T-helper 17 cell (primary cell): ENCODE measurements at places on chromosomes 6 and 20.

DNA sequence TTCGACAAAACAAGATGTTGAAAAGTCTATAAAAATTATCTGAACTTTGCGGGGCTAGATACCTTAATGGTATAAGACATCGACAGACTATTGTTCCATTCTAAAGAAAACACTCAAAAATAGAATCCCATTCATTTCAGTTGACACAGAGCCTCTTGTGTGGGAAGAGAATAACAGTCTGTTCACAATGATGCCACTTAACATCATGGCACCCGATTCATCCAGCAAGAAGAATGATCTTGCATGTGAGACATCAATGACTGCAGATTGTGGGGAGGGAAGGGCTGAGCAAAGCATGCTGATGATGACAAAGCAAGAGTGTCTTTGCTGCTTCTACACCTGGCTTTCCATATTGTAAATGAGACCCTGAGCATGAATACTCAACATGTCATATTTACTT lies 49.7 kb upstream of the ARMH2 start:
- peak overlapping the region; percentile 83 for H3K27ac ChIP-seq
- H3K36me3 ChIP-seq, result peaks cover 8% of the 10 kb centered on the region
- H3K4me1 ChIP-seq, result peaks cover 31% of the 10 kb centered on the region
- no peak overlapping the region for H3K4me3 ChIP-seq
- no peak for DNase-seq
- H3K27me3 ChIP-seq, result no peaks in the 10 kb centered on the region

- H3K4me3 ChIP-seq, result no peak overlapping the region
- no peak overlapping the region for H3K27ac ChIP-seq
- DNase-seq, result no peak
- peaks cover 18% of the 10 kb centered on the region for H3K27me3 ChIP-seq
- H3K36me3 ChIP-seq, result no peaks in the 10 kb centered on the region
- no peaks in the 10 kb centered on the region for H3K4me1 ChIP-seq
Observed at GRCh38 chr6:100175814-100176310, 181.8 kb upstream of the MCHR2 start.

DNA sequence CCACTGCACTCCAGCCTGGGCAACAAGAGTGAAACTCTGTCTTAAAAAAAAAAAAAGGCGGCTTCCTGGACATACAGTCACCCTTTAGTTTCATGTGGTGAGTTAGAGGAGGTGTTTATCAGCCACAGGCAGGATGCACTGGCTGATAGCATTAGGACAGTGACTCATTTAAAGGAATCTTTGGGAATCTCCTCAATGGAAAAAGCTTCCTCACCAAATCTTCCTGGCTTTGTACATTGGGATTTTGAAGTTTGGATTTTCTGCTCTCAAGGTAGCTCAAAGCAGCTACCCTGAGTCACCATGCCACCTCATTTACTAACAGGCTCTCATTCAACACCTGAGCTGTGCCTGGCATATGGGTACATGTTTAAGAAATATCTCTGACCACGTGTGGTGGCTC lies 20.2 kb downstream of the PRPH2 start:
- no peak overlapping the region for H3K4me3 ChIP-seq
- peaks cover 3% of the 10 kb centered on the region for H3K4me1 ChIP-seq
- no peak overlapping the region for H3K27ac ChIP-seq
- peaks cover 5% of the 10 kb centered on the region for H3K27me3 ChIP-seq
- no peak for DNase-seq

DNA sequence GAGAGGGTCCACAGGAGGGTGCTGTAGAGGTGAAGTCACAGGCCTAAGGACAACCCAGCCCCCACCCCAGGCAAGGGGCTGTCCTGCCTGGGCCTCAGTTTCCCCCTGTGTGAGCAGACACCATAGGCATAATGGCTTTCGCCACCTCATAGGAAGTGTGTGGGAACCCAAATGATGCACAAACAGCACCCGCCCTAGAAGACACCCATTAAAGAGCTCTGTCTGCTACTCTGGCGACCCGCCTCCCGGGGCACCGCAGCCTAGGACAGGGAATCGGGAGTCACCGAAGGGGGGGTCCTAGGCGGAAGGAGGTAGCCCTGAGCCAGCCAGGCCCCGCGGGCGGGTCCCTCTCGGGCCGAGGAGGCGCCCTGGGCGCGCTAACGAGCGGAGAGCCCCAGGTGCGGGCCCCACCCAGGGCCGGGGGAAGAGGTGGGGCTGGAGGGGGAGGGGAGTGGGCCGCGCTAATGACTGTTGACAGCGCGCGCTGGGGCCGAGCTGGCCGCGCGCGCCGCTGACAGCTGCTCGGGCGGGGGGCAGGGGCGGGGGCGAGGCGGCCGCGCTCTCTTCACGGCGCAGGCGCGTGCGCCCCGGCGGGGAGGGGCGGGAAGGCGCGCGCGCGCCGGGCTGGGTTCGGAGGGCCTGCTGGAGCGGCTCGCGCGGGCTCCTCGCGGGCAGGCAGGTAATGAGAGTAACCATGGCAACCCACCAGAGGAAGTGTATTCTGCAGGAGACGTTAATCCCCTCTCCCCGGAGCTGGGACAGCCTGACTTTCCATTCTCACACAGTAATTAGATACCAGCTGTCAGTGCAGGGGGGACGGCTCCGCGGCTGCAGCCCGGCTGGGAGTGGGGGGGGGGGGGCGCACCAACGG lies 48.9 kb downstream of the NOL4L start:
- peak overlapping the region; percentile 95 for H3K4me3 ChIP-seq
- H3K27me3 ChIP-seq, result no peaks in the 10 kb centered on the region
- peak overlapping the region; percentile 99 for H3K27ac ChIP-seq

DNA sequence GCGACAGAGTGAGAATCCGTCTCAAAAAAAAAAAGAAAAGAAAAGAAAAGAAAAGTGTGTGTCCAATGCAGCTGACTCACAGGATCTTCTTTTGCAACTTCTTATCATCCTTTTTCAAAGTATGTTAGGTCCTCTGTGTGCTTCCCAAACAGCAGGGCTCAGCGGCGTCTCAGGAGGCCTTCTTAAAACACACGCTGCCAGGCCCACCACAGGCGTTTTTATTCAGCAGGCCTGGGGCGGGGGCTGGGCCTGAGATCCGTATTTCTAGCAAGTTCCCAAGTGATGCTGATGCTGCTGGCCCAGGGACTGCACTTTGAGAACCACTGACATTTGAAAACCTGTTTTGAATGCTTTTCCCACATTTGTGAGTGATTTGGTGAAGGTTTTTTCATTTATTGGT lies 57.1 kb downstream of the PSMG4 start:
- no peak for DNase-seq
- H3K4me3 ChIP-seq, result no peak overlapping the region
- H3K27me3 ChIP-seq, result peaks cover 31% of the 10 kb centered on the region
- peak overlapping the region; percentile 65 for H3K27ac ChIP-seq

DNA sequence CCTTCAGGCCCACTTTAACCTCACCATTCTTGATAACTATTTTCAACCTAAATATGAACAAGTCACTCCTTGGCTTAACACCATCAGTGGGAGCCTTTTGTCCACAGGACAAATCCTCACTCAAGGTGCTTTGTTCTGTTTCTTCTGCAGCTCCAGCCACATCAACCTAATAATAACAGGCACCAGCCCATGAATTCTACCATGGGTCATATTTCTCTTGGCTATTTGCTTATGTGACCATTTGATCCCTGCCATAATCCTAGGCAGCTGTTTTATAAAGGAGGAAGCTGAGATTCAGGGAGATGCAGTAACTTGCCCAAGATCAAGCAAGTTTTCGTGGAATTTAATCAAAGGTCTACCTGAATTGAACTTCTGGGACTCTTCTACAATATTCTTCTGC lies 561.3 kb downstream of the DHX35 start:
- no peaks in the 10 kb centered on the region for H3K4me1 ChIP-seq
- no peak for DNase-seq
- no peaks in the 10 kb centered on the region for H3K27me3 ChIP-seq
- H3K4me3 ChIP-seq, result no peak overlapping the region

- peak overlapping the region; percentile 88 for H3K4me3 ChIP-seq
- H3K4me1 ChIP-seq, result peaks cover 62% of the 10 kb centered on the region
- no peaks in the 10 kb centered on the region for H3K27me3 ChIP-seq
Observed at GRCh38 chr20:62922451-62922921, 3.8 kb downstream of the DIDO1 start.

GRCh38 chr6:149031201-149031858 lies 284.5 kb downstream of the UST start:
- DNase-seq, result no peak
- no peaks in the 10 kb centered on the region for H3K27me3 ChIP-seq
- peak overlapping the region; percentile 91 for H3K4me3 ChIP-seq
- peaks cover 45% of the 10 kb centered on the region for H3K4me1 ChIP-seq

GRCh38 chr6:27281569-27281968 lies 30.5 kb downstream of the POM121L2 start:
- no peaks in the 10 kb centered on the region for H3K4me1 ChIP-seq
- no peak overlapping the region for H3K4me3 ChIP-seq
- peak overlapping the region; percentile 94 for H3K27ac ChIP-seq

DNA sequence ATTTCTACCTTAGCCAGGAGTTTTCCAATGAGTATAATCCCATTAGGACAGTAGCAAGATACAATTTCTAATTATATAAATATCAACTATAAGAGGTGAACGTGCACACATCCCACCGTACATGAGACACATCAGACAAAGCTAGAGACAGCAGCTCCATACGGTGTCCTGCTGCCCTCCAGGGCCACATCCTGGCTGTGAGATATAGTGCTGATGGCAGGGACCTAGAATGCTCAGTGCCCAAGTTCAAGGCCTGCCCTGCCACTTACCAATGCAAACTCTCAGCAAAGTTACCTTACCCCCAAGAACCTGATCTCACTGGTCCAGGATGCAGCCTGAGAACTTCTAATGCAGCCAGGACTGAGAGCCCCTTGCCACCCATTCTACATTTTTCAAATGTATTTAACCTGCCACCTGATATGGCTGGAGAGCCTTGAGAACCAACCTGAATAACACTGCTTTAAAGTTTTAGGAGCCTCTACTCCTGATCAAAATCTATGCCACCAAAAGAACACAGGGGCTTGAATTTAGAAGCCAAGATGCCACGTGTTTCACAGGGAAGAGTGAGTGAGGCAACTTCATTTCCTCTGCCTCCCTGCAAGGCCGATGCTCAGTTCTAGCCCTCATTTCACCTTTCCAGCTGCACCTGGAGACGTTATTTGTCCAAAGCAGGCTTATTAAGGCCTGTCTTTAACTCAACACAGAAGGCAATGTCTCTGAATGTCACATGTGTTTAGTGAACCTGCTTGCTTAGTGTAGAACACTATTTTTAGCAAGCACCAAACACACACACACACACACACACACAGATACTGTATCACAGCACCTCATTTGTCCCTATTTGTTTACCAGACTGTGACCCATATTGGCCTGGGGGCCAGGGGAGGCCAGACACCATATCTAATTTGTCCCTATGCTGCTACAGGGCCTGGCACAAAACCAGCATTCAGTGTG lies 6.1 kb downstream of the NFATC2 start:
- H3K27ac ChIP-seq, result peak overlapping the region; percentile 89
- H3K4me1 ChIP-seq, result peaks cover 69% of the 10 kb centered on the region
- H3K27me3 ChIP-seq, result no peaks in the 10 kb centered on the region
- peaks cover 5% of the 10 kb centered on the region for H3K36me3 ChIP-seq
- peak overlapping the region; percentile 57 for H3K4me3 ChIP-seq
- no peak for DNase-seq

GRCh38 chr6:7914991-7915789 lies 4.6 kb upstream of the TXNDC5 start:
- no peak overlapping the region for H3K27ac ChIP-seq
- H3K27me3 ChIP-seq, result no peaks in the 10 kb centered on the region
- H3K4me1 ChIP-seq, result peaks cover 6% of the 10 kb centered on the region
- H3K4me3 ChIP-seq, result no peak overlapping the region
- H3K36me3 ChIP-seq, result no peaks in the 10 kb centered on the region

DNA sequence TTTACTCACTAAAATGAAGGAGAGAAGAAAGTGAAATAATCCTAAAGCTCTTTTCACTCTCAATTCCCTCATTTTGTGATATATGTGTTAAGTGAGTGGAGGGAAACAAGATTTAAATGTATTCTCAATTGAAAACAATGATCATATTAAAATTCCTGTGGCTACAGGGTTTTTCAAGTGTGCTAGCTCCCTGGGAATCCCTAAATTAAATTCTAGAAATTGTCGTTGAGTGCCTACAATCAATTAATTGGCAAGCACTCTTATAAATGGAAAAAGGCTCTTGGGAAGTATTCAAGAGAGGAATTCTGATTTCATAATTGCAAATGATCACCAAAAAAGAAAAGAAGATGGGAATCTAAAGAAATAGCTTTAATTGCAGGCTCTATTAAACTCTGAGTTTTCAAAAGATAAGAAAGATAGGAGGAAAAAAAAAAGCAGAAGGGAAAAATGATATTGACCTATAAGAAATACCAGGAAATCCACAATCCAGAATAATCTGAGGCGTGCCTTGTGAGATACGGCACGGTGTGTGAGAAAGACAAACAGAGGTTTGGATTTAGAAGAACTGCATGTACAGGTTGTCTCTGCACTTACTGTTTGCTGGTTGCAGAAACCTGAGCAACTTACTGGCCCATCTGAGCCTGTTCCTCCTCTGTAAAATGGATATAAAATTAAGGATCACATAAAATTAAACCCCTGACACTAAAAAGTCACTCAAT lies 18.3 kb upstream of the MBOAT1 start:
- no peaks in the 10 kb centered on the region for H3K4me1 ChIP-seq
- H3K4me3 ChIP-seq, result no peak overlapping the region
- no peaks in the 10 kb centered on the region for H3K27me3 ChIP-seq
- DNase-seq, result no peak
- no peak overlapping the region for H3K27ac ChIP-seq

GRCh38 chr6:154995254-154996015 lies at the start of gene TIAM2:
Gene TIAM2, plus strand, starts transcription at chr6:154995315. Its CDS starts 133,909 bp downstream, at chr6:155129224.
- peaks cover 3% of the 10 kb centered on the region for H3K4me1 ChIP-seq
- peak within 1 kb of the TSS; percentile 21 for H3K4me3 ChIP-seq
- DNase-seq, result no peak

DNA sequence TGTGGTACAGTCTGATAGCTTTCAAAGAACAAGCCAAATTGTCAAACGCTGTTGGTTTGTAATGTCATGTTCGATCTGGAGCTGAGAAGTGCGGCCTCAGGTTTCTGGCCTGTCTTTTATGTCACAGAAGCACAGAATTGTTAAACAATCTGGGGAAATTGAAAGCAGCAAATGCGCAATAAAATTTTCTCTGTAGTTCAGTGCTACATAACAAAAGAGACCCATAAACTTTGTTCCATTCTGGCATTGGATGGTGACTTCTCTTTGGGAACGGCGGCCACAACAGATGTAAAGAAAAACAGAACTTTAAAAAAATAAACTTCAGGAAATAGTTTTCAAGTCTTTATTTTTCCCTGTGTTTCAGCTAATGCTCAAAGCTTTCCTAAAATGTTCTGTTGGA lies 106.9 kb downstream of the PRL start:
- H3K4me3 ChIP-seq, result no peak overlapping the region
- H3K27ac ChIP-seq, result no peak overlapping the region
- no peaks in the 10 kb centered on the region for H3K4me1 ChIP-seq
- no peaks in the 10 kb centered on the region for H3K27me3 ChIP-seq
- no peak for DNase-seq

GRCh38 chr6:18465410-18466154 lies 78.4 kb downstream of the RNF144B start:
- H3K4me1 ChIP-seq, result no peaks in the 10 kb centered on the region
- H3K27me3 ChIP-seq, result no peaks in the 10 kb centered on the region
- H3K4me3 ChIP-seq, result no peak overlapping the region
- no peak for DNase-seq
- H3K27ac ChIP-seq, result no peak overlapping the region

GRCh38 chr20:49543071-49543857 lies 24.7 kb downstream of the PTGIS start:
- peak overlapping the region; percentile 79 for H3K27ac ChIP-seq
- no peak for DNase-seq
- H3K27me3 ChIP-seq, result peaks cover 8% of the 10 kb centered on the region
- no peak overlapping the region for H3K4me3 ChIP-seq

GRCh38 chr6:131036601-131037000 lies 26.4 kb downstream of the EPB41L2 start:
- no peak overlapping the region for H3K27ac ChIP-seq
- no peak overlapping the region for H3K4me3 ChIP-seq
- H3K36me3 ChIP-seq, result no peaks in the 10 kb centered on the region
- H3K27me3 ChIP-seq, result no peaks in the 10 kb centered on the region
- DNase-seq, result no peak
- H3K4me1 ChIP-seq, result peaks cover 14% of the 10 kb centered on the region
